ENCODE measurements at places on chromosomes 1 and 21.

DNA sequence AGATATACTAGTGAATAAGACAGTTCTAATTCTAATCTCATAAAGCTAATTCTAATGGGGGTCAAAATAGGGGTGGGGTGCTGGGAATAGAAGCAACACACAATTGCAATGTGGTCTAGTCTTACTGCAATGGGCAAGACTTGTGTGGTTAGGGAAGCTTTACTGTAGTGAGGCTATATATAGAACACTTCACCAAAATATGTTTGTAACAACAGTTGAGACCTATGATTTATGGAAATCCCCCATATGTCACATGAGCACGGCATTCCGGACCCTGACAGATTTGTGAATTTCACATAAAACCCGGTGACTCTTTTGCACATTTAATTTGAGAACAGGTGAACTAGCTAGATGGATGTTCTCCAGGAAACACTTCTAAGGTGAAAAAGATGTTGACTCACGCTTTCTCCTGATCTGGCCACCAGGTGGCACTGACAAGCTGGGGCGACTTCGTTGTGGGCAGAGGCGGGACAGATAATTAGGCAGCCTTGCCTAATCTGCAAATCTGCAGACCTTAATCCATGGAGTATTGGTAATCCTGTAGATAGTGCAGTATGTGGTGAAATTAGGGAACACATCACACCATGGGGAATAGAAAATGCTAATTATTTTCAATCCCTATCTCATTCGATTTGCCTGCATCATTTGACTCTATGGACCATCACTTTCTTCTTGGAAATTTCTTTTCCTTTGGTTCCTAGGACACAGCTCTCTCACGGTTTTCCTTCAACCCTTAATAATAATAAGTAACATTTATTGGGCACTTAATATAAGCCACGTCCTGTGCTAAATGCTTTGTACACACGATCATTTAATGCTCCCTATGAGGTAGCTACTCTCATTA lies 37.7 kb downstream of the KIAA0040 start:
- no peak for DNase-seq

DNA sequence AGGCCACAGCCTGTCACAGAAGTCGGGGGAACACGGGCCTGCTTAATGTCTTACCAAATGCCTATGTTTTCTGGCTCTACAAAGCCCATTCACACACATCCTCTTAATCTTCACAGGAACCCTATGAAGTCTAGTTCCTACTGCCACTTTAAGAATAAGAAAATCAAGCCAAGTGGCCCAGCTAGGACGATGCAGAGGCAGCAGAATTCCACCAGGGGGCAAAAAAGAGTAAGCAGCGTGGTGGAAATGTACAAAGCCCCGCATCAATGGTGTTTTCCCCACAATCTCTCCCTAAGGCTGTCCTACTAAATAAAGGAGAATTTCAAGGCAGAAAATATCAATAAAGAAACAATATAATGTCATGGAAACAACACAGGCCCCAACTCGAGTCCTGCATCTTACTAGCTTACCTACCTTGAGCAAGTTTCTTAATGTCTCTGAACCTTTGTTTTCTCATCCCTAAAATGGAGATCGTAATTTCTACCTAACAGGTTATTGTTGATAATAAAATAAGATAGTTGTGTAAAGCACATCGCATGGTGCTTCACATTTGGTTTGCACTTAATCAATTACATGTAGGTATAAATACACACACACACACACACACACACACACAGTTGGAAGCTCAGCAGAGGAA lies 21.4 kb downstream of the SEC16B start:
- DNase-seq, result peak; percentile 54

DNA sequence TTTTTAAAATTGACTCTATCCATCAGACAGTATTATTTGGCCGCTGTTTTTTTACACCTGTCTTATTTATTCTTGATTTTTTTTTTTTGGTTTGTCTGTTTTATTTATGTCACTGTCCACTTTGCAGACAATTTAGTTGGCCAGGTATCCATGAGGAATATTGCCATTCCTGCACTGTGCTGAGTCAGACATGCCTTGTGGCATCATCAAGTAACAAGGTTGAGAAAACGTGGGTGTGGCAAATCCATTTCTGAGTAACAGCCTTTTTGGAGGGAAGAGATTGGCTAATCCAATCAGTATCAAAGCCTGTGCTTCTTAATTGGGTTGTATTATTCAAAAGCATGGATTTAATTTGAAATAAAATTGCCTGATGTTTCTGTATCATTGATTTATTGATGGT lies 463.1 kb downstream of the USP25 start:
- no peak for DNase-seq

- DNase-seq, result no peak
Observed at GRCh38 chr1:36115931-36116330, 9.1 kb downstream of the COL8A2 start.

DNA sequence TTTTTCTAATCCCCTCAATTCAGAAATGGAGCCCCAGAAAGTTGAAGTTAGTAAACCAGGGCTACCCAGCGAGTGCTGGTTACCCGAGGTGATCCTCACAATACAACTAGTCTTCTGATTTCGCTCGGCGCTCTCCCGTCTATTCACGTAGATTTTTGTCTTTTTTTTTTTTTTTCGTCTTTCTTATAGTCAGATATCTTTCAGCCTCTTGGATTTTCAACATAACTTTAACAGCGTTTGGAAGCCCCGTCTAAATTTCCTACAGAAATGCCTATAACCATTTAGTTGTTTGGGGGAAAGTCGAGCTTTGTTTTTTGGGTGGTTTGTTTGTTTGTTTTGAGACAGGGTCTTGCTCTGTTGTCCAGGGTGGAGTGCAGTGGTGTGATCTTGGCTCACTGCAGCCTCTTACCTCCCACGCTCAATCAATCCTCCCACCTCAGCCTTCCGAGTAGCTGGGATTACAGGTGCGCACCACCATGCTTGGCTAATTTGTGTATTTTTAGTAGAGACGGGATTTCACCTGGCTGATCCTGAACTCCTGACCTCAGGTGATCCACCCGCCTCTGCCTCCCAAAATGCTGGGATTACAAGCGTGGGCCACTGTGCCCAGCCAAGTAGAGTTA lies 818 bp upstream of the TMEM50B start:
- DNase-seq, result no peak

GRCh38 chr1:54380290-54380882 lies 25.8 kb downstream of the SSBP3 start:
- DNase-seq, result no peak

- no peak for DNase-seq
Observed at GRCh38 chr1:198047913-198048312, 108.9 kb upstream of the NEK7 start.
